Stimulated activated CD4-positive, alpha-beta T cell treated with anti-CD3 and anti-CD28 coated beads, Interleukin-12 subunit alpha, Interleukin-12 subunit beta, amount 100 ng/mL, for 4 hours (primary cell): ENCODE measurements at places on chromosomes 6 and 20.

GRCh38 chr6:139981768-139982181, 607.3 kb upstream of the CITED2 start:
- no peak for DNase-seq

DNA sequence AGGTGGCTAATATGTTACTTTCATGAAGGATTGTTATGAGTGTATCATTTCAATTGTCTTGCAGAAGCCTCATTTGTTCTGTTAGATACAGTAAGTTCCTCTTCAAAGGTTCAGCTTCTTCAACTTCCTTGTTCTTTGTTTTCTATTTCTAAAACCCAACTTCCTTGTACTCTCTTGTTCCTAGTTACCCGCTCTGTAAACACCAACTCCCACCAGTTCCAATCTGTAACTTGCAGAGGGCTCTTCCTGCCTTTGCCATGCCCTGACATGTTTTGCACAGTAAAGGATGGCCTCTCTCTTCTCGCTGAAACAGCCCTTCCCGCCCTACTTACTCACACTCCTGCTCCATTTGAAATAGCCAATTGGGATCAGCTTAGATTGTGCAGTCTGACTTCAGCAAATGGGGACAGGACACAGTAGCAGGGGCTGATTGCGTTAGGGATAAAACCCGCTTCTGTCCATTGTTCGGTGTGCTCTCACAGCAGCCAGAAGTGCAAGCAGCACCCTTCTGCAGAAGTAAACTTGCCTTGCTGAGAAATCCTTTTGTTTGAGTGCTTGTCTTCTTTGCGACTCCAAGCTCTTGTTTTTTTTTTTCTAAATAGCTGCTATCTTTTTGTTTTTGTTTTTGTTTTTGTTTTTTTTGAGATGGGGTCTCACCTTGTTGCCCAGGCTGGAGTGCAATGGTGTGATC, 45.9 kb upstream of the POU5F1 start:
- DNase-seq = no peak

DNA sequence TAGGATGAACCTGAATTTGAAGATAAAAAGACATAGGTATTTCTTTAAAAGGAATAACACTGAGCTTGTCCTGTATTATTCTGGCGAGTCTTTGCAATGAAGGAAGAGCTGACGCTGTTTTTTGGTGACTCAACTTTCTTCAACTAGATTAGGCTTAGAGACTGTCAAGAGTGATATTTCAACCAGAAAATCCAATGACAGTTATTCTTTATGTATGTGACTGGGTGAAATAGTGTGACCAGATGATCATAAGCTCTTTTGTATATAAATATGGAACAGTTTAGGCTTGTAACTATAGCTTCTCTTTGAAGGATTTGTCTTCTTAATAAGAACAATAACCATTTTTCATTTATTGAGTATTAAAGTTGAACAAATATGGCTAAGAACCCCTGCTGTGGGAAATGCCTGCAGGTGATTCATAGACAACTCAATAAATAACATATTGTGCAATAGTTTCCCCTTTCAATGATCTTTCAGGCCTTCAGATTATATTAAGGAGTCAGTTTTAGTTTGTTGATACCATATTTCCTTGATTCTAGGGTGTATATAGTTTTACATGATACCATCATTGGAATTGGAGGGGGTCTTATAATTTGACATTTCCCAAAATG, 265.6 kb upstream of the JAG1 start:
- DNase-seq = no peak

DNA sequence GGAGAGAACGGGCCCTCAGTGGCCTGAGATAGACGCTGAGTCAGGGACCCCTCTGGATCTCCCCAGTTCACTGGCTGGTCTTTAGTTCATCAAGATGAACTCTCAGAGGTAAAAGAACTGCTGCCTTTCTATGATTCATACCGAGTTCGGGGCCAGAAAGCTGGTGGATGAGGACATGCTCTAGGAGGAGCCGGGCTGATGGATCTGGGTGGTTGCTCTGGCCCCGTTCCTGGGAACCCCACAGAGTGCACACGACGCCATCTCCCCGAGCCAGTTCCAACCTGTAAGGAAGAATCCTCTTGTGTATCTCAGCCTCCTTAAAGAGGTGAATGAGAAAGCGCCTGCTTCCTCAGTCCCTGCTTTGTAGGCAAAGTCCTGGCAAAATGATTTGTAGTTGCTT, 142.6 kb upstream of the PDE10A start:
- no peak for DNase-seq

GRCh38 chr6:246352-246751, 45.9 kb upstream of the DUSP22 start:
- no peak for DNase-seq
